Right ventricle myocardium inferior (tissue), 1 donor: ENCODE measurements at places on chromosomes 11 and 22. TPM values are rescaled to one million over a fixed set of nuclear protein-coding genes. Genes with fewer than 3 reads are reported as not detected.
A peak's percentile ranks its signal among the peaks of the same experiment; 100 is the strongest.

GRCh38 chr11:126989942-126990715 is 10.4 kb downstream of the KIRREL3 start:
- peak; percentile 72 for DNase-seq

Gene CREB3L1
- total RNA-seq, result 64.1 TPM

DNA sequence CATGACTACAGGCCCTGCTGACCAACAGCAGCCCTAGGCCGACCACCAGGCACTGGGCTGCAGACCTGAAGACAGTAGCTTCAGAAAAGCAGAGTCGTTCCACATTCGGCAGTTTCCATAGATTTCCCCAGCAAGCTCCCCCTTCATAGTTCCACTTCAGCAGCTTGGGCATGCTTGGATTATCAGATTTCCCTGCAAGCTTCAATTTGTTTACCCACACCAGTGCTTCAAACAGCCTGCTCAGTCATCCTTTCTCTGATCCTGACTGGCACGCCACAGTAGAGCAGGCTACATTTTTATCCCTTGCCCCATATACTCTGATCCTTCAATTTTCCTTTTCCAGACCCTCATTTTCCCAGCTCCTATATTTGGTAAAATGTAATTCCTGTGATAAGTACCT is 51.1 kb upstream of the CFAP300 start:
- no peak for DNase-seq

- no peak for DNase-seq
These were observed 27.8 kb downstream of the CYTH4 start for GRCh38 chr22:37310075-37310606.

Gene OR8D1
- not detected for total RNA-seq

DNA sequence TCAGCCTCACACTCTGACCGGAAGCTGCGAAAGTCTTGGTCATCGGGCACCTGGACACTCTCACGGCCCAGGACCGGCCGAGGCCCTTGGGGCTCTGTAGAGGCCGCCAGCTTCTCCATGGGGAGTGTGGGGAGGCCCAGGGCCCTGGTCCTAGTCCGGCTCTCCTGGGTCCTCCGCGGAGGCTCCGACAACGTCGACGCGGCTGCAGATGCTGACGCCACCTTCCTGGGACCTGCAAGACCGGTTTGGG is 12.9 kb downstream of the STARD10 start:
- no peak for DNase-seq

- peak; percentile 91 for DNase-seq
These were observed 8.5 kb downstream of the RAB3IL1 start for GRCh38 chr11:61908730-61909316.

Gene TSPAN32
- 15.0 TPM for total RNA-seq

Gene TEX12
- 0.54 TPM for total RNA-seq

GRCh38 chr11:67261946-67262681 is 4.2 kb upstream of the GRK2 start:
- no peak for DNase-seq

Gene ACAT1
- 396 TPM for total RNA-seq

GRCh38 chr11:3627291-3627690 is 14.5 kb downstream of the ART5 start:
- no peak for DNase-seq

DNA sequence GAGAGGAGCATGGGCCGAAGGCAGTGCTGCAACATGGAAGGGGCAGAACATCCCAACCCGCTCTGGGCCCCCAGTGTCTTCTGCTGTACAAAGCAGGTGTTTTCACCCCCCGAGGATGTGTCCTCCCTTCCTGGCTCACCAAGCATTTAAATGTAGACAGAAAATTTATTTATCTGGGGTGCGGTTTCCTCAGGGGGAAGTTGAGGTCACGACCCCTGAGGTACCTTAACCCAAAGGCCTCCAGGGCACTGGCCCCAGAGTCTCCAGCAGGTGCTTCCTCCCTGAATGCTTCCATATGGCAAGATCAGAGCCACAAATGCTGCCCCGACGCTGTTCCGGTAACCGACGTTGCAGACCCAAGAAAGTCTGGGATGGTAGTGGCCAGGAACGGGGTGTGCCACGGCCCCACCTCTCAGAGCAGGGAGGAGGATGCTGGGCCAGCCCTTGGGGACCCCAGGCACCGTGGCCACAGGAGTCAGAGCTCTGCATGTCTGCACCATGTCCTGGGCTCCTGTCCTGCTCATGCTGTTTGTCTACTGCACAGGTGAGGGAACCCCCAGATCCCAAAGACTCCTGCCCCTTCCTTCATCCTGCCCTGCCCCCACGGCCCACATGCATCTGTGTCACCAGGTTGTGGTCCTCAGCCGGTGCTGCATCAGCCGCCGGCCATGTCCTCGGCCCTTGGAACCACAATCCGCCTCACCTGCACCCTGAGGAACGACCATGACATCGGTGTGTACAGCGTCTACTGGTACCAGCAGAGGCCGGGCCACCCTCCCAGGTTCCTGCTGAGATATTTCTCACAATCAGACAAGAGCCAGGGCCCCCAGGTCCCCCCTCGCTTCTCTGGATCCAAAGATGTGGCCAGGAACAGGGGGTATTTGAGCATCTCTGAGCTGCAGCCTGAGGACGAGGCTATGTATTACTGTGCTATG is at the start of gene VPREB1:
VPREB1 (plus strand) TSS at position 471 of the 935 bp plus-strand sequence; CDS start at position 499, 28 bp downstream.
- DNase-seq, result no peak

Gene PTPRCAP
- 1.7 TPM for total RNA-seq

Gene BDNF
- total RNA-seq, result 2.9 TPM

Gene CARD10
- 10.3 TPM for total RNA-seq

DNA sequence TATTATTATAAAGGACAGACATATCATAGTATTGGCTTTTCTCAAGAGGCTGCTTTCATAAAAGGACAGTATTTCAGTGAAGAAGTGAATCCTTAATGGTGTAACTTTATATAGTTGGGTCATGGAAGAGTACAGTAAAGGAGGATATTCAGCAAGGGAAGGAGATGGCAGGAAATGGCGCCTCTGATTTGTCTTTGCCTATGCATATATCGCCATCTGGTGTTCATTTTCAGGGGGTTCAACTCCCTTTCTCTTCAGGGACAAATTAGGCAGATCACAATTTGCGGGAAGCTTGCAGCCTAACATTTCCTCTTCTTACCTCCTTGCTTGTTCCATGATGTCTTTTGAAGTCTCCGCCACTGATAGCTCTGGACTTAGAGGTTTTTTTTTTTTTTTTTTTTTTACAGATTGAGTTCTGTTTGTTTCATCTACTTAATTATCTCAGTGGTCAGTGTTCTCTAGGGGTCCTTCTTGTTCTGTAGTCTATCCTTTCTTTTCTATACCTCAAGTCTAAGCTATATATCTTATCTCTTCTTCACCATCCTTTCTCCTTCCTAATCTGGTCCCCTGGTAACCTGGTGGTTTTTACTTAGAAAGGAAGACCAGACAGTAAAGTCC is 21.8 kb upstream of the RRM1 start:
- DNase-seq, result no peak

DNA sequence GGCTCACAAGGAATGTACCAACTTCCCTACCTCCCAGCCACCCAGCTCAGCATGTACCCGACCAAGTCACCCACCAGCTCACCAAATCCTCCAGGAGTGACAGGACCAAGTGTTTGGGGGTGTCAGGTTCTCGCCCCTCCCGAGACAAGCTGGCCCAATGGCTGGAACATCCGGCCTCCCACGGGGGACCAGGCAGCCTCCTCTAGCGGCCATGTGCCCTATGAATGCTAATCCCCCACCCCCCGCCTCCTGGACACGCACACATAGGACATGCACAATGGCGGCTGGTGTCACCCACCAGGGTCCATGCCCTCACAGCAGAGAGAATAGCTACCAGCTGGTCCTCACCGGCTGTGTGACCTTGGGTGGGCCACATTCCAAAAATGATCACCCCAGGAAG is 151.0 kb downstream of the MN1 start:
- DNase-seq, result no peak

- DNase-seq, result no peak
These were observed 31.3 kb downstream of the SERPINH1 start for GRCh38 chr11:75593286-75593915.

DNA sequence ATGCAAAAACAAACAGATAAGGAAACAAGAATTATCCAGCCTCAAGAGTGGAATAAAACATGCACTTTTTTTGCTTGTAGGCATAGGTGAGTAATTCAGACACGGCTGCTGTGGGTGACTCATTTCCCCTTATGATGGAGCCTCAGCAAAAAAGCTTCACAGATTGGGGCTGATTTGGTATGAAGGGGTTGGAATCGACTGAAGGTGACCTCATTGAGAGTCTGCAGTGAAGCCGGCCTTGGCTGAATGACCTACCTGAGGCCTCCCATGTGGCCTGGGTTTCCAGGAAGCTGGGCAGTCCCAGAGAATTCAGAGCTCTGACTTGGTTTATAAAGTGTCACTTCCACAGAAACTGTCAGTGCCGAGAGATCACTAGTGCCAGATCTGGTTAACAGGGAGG is 34.2 kb upstream of the VPREB1 start:
- DNase-seq, result no peak

Gene SUSD2
- 2.8 TPM for total RNA-seq

- no peak for DNase-seq
These were observed 19.1 kb downstream of the RFPL2 start for GRCh38 chr22:32185821-32186220.

Gene HORMAD2
- total RNA-seq, result not detected

DNA sequence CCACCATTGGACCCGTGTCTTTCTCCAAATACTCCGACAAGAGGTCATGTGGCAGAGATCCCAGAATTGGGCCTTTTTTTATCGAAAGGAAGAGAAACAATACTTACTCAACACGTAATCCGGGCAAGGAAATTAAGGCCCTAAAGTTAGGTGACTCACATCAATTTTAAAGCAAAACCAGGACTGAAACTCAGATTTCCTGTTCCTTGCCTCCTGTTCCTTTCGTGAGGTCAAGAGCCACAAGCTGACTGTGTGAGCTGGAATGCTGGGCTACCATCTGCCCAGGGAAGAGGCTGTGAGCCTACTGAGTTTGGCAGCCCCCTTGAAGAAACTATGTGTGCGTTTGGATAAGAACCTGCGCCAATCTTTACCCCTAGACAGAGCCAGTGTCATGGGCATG is 27.1 kb upstream of the MRGPRX2 start:
- DNase-seq, result no peak

DNA sequence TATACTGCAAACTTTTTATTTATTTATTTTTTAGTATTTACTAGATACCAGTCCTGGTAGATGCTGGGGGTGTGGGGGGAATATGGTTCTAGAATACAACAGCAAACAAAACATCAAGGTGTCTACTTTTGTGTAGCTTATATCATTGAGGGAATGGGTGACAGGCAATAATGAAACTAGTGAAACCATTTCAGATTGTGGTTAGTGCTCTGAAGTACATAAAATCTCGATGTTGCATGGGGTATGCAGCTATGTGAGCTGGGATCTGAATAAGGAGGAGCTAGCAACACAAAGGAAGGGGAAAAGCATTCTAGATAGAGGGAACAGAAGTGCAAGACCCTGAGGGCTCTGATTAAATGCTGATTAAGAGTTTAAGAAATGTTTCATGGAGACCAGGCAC is 103.5 kb downstream of the WT1 start:
- no peak for DNase-seq

Gene OR6A2
- not detected for total RNA-seq

Gene MMP11
- total RNA-seq, result 28.0 TPM

Gene CCDC117
- total RNA-seq, result 11.4 TPM

Gene OR51B2
- not detected for total RNA-seq

GRCh38 chr22:44712962-44713361 is 11.0 kb downstream of the PRR5 start:
- DNase-seq, result no peak

DNA sequence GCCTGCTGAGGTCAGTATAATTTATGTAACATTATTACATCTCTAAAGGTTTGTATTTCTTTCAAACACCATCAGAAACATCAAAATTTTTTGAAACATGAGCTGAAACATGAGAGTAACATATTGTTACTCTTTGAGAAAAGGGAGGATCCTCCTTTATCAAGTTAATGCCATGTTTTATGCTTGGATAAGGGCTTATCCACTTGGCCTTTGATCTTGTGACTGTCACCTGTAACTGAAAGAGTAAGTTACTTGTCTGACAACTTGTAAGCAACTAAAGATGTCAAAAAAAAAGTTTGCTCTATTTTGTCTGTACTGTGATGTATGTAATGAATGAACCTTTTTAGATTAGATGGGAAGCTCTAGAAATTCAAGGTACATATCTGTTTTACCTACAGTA is 59.6 kb downstream of the FAR1 start:
- DNase-seq, result no peak
